Caco-2 (cell line): ENCODE measurements at places on chromosomes 2 and 18. TPM values are rescaled to one million over a fixed set of nuclear protein-coding genes. Genes with fewer than 3 reads are reported as not detected.

- no peak overlapping the region for H3K27ac ChIP-seq
- no peaks in the 10 kb centered on the region for H3K36me3 ChIP-seq
- no peaks in the 10 kb centered on the region for H3K4me1 ChIP-seq
- H3K4me3 ChIP-seq = no peak overlapping the region
Observed at GRCh38 chr2:63500398-63500797, 87.9 kb downstream of the WDPCP start.

DNA sequence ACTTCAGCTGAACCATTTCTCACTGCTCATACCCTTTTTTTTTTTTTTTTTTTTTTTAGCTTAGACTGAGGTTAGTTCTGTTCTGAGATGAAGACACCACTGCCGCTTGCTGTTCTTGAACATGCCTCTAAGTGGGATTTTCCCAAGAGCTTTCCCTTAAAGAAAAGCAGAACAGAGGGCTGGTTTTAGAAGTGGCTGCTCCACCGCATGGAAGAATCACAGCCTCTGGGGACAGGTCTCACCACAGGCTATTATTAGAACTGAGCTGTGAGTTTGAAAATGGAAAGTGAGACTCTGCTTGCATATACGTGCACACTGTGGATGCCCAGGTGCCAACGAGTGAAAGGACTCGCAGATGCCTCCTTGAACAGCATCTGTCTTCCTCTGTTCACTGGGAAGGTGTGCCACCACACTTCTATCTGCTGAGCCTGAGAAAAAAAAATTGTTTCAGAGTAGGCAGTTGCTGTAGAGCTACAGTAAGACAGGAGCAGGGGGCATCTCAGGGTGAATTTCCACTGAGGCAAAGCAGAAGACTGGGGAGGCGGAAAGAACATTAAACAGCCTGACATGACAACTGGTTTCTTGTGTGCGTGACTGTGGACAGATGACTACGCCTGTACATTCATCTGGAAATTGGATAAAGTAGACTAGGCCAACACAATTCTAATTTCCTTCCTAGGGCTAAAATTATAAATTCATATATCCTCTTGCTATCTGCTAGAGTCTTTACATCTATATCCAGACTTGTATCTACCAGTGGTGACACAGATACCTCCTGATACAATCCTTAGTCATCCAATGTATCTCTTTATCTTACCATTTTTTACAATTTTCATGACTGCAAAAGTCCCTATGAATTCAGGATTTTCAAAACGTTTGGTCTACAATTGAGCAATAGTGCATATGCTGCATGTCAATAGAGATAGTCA is 1045.7 kb upstream of the CELF4 start:
- H3K4me1 ChIP-seq = no peaks in the 10 kb centered on the region
- no peaks in the 10 kb centered on the region for H3K27me3 ChIP-seq
- H3K27ac ChIP-seq = no peak overlapping the region
- H3K36me3 ChIP-seq = no peaks in the 10 kb centered on the region
- no peak overlapping the region for H3K4me3 ChIP-seq

DNA sequence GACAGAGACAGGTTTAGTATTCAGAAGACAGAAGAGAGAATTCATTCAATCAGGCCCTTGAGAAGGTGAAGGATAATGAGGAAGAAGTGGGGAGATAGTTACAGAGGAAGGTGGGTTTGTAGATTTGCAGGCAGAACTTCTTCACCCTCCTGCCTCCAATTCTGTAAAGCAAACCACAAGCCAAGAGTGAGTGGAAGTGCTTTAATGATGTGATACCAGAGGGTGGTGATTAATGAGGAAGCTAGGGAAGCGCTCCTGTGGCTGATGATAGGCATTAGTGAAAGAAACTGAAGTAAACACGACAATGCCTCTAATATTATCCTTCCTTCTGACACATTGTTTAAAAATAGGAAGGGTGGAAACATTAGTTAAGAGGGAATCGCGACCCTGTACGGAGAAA is 78.2 kb downstream of the CAPN13 start:
- H3K36me3 ChIP-seq = no peaks in the 10 kb centered on the region
- no peaks in the 10 kb centered on the region for H3K4me1 ChIP-seq
- no peaks in the 10 kb centered on the region; the same call in none of the 2 replicates for H3K27me3 ChIP-seq
- H3K4me3 ChIP-seq = no peak overlapping the region
- no peak for DNase-seq
- no peak overlapping the region for H3K27ac ChIP-seq

- no peaks in the 10 kb centered on the region for H3K4me1 ChIP-seq
- DNase-seq = no peak
- no peaks in the 10 kb centered on the region for H3K36me3 ChIP-seq
- no peak overlapping the region for H3K4me3 ChIP-seq
- H3K27ac ChIP-seq = no peak overlapping the region
Observed at GRCh38 chr18:58698701-58699193, 27.5 kb downstream of the MALT1 start.

Gene POTEJ
- not detected in 2 replicates for total RNA-seq
